Stimulated activated CD8-positive, alpha-beta memory T cell treated with anti-CD3 and anti-CD28 coated beads, Interleukin-7, amount 100 ng/mL, for 1 hour (primary cell): ENCODE measurements at places on chromosomes 4 and X.

- no peak for DNase-seq
Measured at GRCh38 chrX:143894938-143895337, 11.1 kb downstream of the UBE2NL start.

- no peak for DNase-seq
Measured at GRCh38 chr4:3263876-3264193, 14.9 kb downstream of the MSANTD1 start.

DNA sequence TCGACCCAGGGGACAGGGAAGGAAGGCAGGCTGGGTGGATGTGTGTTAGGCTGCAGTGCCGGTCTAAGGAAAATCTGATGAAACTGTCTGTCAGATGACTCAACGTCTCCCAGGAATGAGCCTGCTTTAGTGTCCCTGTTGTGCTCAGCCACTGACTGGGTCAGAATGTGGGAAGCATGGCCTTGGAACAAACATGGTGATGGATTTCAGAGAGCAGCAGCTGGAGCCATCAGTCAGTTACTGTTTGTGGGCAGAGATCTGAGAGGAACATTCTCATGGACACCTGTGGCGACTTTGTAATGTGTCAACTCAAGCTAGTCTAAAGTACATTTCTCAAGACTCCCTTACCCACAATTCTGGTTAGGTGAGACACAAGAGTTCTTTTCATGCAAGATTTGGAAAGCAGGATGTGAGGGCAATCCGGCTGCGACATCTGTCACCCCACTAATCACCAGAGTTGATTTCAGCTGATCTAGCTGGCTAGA lies 63.2 kb downstream of the ANAPC10 start:
- DNase-seq: no peak

DNA sequence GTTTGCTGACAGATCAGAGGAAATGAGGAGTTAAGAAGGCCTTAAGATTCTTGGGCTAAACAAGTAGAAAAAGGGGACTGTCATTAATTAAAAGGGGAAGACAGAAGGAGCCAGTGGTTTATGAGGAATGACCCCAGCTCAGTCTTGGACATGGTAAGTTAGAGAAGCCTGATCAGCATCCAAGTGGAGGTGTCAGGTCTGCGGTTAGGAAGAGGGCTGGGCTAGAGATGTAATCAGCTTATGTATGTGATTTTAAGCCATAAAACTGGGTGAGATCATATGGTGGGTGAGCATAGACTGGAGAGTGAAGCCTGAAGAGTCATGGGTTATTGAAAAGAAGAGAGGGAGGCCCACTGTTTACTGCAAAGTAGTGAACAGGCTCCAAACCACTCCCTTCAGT lies 246.1 kb downstream of the NR3C2 start:
- DNase-seq: no peak

DNA sequence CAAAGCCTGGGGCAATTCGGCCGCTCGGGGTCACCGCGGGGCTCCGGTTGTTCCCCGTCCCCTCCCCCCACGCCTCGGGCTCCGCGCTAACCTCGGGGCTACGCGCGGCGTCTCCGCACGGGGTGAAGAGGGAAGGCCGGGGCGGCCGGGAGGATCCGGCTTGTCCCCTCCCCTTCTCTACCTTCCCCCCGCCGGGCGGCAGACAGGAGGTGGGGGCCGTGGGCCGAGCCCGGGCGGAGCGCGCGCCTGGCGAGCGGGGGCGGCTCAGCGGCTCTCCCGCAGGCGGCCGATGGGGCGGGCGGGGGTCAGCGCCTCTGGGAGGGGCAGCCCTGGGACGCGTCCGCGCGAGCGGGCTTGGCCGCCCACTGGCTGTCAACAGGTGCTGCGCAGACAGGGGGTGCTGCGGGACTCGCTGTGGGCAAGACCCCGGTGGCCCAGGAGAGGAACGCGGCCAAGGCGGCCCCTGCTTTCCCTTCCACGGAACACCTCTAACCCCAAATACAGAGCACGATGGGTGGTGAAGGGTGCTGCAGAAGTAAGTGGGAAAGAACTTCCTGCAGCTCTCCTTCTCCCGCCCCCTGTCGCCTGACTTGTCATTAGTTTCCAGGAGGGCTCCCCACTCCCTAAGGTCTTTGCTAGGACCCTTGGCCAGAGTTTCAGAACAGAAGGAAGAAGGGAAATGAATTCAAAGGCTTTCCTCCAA lies at the start of gene PDGFC:
Gene PDGFC, minus strand, starts transcription at position 124 of the 703 bp plus-strand sequence. CDS start 896 bp downstream, outside the sequence.
- no peak for DNase-seq

- DNase-seq: no peak
Measured at GRCh38 chr4:2434420-2434819, 15.7 kb downstream of the CFAP99 start.

GRCh38 chrX:20641954-20642353 lies 375.2 kb upstream of the RPS6KA3 start:
- DNase-seq: no peak

- no peak for DNase-seq
Measured at GRCh38 chrX:153910446-153910845, 6.0 kb downstream of the AVPR2 start.

DNA sequence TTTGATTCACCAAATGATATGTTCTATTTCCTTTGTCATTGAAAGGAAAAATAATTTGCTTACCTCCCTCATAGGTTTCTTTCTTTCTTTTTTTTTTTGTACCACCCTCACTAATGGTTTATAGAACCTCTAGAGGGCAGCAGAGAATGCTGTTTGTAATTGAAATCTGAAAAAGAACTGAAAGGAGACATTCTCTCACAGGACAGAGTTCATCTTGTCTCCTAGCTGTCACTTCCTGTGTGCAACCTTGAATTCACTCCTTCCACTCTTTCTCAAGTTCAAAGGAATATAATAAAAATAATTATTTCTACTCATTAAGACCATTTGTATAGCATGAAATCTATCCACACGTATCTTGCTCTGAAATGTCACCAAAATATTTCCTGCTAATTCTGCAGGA lies 51.0 kb downstream of the GUCY1B1 start:
- DNase-seq: no peak

- DNase-seq: no peak
Measured at GRCh38 chrX:139766545-139766983, 58.6 kb upstream of the MCF2 start.

DNA sequence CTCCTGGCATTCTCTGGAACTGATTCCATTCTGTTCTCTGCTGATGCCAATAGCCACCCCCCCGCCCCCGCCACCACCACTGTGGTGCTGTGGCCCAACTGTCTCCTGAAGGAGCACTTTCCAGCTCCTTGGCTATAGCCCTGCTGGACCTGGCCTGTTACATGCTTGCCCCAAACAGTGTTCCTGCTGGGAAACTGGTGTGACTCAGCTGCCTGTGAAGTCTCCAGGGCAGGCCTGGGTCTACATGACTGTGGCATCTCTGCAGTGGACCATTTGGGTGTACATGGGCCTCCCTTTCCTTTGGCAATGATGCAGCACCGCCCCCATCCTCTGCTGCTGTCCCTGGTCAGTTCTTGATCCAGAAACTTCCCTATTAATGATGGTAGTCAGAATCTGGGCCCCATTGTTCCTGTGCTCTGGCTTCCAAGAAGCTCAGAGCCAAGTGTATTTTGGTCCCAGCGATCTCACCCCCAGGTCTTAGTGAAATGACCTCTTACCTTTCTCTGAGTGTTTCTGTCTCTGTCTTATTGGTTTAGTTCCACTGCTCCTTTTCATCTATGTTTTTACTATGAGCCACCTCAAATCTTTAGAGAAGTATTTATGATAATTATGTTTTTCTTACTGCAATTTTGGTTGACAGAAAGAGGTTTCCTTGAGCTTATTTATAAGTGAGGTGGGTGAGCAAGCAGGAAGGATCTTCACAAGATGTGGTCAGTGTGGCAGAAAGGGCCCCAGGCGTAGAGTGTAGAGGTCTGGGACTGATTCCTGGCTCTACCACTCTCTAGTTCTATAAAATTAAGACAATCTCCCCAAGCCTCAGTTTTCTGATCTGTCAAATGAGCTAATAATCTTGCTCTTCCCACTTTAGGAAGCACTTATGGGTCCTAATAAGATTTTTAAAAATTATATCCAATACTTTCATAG lies 210.7 kb upstream of the EOLA2 start:
- DNase-seq: no peak

GRCh38 chrX:153303276-153304262 lies 18.0 kb downstream of the PNMA6F start:
- DNase-seq: no peak

DNA sequence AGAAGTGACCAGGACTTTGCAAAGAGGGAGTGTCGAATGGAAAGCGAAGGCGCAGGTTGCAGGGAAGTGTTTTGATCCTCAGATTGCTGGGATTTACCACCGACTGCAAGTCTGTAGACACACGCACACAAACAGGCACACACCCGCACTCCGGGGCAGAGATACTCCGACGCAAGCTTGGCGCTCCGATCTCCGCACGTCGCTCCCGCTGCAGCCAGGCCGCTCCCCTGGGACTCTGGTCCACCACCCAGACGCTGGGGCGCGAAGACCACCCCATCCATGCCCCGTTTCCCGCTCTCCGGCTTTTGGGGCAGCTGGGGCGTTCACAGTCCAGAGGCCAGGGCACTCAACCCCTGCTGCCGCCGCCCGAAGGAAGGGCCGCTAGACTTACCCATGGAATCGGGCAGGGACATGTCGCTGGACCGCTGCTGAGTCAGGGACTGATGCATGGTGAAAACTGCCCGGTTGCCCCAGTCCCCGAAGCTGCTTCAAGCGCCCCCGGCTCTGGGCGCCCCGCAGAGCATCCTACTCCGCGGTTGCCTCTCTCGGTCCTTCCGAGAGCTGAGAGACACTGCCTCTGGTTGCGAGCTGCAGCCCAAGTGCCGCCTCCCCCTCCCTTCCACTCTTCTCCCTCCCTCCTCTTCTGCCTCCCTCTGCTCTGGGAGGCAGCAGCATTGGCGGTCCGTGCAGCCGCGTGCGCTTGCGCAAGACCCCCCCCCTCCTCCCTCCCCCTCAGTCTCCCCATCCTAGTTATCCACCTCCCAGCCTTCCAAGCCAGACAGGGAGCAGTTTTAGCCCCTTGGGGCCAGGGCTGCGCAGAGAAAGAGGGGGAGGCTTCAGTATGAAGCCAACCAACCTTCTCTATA lies at the start of gene TMEM255A:
Gene TMEM255A, minus strand, starts transcription at position 601 of the 866 bp plus-strand sequence. Its CDS starts 152 bp downstream, at position 449.
- no peak for DNase-seq

- DNase-seq: no peak
Measured at GRCh38 chr4:29459926-29460325, 1260.2 kb upstream of the PCDH7 start.

- no peak for DNase-seq
Measured at GRCh38 chrX:146054311-146054710, 236.7 kb downstream of the SLITRK2 start.

- DNase-seq: no peak
Measured at GRCh38 chr4:31995943-31996901, 1276.1 kb downstream of the PCDH7 start.

DNA sequence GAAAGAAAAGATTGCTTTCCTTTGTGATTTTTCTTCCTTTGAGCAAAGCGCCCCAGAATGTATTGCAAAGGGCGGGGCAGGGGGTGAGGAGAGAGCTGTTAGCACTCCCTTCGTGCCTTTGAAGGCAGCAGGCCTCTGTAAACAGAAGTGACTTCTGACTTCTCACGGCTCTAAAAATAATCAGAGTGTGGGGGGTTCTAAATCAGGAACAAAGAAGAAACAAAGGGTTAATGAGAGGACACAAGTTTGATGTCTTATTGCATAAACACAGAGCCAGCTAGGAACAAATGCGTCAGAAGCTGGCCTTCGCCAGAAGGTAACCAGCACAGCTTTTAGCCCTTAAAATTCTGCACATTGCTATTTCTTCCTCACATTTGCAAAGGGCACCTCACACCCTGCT lies 626.2 kb downstream of the MID1IP1 start:
- no peak for DNase-seq

GRCh38 chr4:74197080-74197479 lies 39.2 kb downstream of the MTHFD2L start:
- DNase-seq: no peak

- DNase-seq: no peak
Measured at GRCh38 chr4:153205757-153206156, 1.5 kb downstream of the TRIM2 start.

DNA sequence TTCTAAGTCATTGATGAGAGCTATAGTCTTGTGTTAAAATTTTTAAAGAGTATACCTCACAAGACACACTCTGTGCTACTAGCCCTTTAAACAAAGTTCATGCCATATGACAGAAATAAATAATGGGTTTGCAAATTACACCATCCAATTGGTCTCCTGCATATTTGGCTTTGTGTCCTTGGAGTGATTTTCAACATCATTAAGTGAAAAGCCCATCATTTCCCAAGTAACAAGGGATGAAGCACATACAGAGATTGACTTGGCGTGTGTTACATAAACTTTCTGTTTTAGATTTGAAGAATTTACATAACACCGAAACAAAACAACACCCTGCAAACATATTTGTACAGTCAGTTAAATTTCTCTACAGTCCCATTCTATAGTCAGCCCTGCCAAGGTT lies 216.9 kb upstream of the NEIL3 start:
- no peak for DNase-seq

- DNase-seq: no peak
Measured at GRCh38 chrX:154012336-154012991, 7.2 kb downstream of the IRAK1 start.

GRCh38 chr4:107970063-107970798 lies 19.5 kb upstream of the HADH start:
- no peak for DNase-seq
